ENCODE measurements at places on chromosomes 6 and 20.

GRCh38 chr6:127475135-127475822 lies 16.1 kb upstream of the KIAA0408 start:
- DNase-seq = no peak

GRCh38 chr20:5470943-5471342 lies 154.2 kb upstream of the PROKR2 start:
- DNase-seq = no peak

DNA sequence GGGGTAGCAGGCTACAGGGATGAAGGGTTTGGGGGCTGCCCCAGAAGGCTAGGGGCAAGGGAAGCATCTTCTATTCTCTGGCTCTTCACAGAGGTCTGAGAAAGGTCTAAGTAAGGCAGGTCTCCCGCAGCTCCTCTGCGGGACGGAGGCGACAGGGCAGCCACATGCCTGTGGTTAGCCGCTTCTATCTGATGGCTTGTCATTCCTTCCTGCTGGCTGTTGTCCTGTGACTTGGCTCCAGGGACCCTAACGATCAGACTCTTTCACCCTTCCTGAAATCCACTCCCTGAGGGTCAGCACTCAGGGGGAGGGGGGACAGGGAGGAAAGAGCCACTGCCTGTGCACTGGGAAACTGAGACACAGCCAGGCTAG lies 673 bp downstream of the CST7 start:
- DNase-seq = no peak

GRCh38 chr6:35977308-35977707 lies 47.1 kb downstream of the SLC26A8 start:
- DNase-seq = no peak

GRCh38 chr6:119986934-119987549 lies 637.5 kb upstream of the MAN1A1 start:
- DNase-seq = no peak

GRCh38 chr6:10722570-10722819 lies 375 bp upstream of the TMEM14C start:
- no peak for DNase-seq

DNA sequence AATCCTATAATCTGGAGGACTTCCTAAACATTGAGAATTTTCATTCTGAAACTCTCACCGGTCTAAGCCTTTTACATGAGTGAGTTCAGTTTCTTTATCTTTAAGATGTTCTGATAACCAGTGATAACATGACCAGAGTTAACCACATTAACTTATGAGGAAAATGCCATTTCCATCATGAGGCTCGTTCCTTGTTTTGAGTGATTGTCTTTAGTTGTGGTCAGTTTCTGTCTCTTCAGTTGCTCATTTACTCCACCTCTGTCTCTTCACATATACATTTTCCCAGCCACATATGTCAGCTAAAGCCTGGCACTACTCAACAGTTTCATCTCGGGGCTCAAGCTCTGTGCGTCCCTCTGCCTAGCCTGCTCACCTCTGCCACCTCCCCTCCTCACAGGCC lies 70.4 kb downstream of the JAG1 start:
- no peak for DNase-seq

All from HTR-8/SVneo (cell line).